ENCODE measurements at places on chromosomes 7 and 10. TPM values are rescaled to one million over a fixed set of nuclear protein-coding genes. Genes with fewer than 3 reads are reported as not detected.

The PLAC9 gene
- polyA plus RNA-seq = 30.8 TPM

The IRF5 gene
- 11.4 TPM for polyA plus RNA-seq

The OPN4 gene
- polyA plus RNA-seq = not detected

The CRHR2 gene
- not detected for polyA plus RNA-seq

The SCRN1 gene
- 62.4 TPM for polyA plus RNA-seq

The HEPACAM2 gene
- 4.5 TPM for polyA plus RNA-seq

DNA sequence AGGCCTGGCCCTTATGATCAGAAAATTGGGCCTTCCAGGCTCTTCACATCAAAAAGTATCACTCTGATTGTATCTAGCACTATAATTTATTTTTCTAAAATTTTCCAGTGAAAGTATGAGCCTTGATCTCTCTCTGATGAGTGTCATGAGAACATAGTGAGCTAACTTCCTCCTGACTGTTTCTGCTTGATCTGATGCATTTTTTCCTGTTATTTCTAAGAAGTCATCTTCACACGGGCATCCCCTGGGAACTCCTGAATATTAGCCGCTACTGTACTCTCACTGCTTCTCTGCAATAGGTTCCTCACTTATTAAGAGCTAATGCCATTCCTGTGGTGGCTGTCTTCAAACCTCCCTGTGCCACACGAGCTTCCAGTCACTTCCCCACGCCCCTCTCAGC lies 63.1 kb upstream of the ZPBP start:
- no peak for DNase-seq

GRCh38 chr7:100257017-100257416 lies 37.3 kb downstream of the PVRIG start:
- DNase-seq = no peak

DNA sequence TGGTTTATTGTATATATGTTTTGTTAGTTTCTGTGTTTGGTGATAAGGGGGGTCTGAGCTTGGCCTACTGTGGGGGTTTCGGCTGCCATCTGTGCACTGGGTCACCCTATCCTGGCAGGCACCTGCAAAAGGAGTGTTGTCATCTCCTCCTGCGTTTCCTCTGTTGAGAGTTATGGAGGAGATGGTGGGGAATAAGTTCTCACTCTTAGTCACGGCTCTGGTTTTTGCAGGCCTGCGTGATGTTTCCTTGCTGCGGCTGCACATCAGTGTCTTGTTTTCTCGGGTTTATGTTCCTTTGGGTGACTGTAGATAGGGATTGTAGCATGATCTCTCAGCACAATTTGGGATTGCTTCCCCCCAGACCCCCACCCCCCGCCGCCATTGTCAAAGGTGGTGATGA lies 36.8 kb downstream of the CCM2 start:
- DNase-seq = no peak

- no peak for DNase-seq
Observed at GRCh38 chr10:86305521-86305920, 61.1 kb downstream of the GRID1 start.

DNA sequence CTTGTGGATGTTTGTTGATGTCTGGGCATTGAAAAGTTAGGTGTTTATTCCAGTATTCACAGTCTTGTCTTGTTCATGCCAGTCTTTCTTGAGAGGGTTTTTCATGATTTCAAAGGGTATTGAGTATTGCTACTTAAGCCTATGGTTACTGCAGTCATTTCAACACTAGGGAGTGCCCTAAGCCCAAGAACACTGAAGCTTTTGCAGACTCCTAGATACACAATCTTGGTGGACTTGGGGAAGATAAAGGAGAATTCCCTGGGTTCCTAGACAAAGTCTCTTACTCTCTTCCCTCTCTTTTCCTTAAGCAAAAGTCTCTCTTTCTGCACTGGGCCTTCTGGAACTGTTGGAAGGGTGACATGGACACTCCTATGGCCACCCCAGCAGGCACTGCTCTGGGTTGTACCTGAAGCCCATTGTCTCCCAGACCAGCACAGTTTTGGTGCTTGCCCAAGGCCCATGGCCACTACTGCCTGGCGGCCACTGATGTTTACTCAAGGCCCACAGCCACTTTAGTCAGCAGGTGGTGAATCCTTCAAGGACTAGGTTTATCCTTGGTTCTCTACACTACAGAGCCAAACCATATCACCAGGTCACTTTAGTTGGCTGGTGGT lies 24.9 kb downstream of the SAMD9 start:
- DNase-seq = no peak

- DNase-seq = no peak
Observed at GRCh38 chr10:110850099-110850498, 21.6 kb upstream of the PDCD4 start.

DNA sequence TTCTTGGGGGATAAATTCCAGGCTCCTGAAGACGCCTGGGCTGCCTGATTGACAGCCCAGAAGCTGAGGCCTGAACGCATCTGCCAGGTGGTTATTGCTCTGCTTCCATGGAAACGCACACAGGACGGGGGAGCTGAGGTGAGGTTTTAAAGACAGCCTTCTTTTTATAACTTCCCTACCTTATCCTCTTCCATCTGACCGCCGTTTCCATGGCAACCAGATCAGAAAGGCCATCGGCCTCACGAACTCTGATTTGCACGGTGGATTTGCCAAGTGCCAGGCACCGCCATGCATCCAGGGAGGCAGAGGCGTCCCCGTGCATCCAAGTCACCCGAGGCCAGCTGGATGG lies 260.9 kb downstream of the ADARB2 start:
- DNase-seq = no peak

- no peak for DNase-seq
Observed at GRCh38 chr7:141562972-141563371, 11.8 kb downstream of the AGK start.

GRCh38 chr7:103879411-103879810 lies 110.0 kb downstream of the RELN start:
- no peak for DNase-seq

- DNase-seq = no peak
Observed at GRCh38 chr7:17690030-17690429, 250.3 kb downstream of the SNX13 start.

- no peak for DNase-seq
Observed at GRCh38 chr10:113825791-113826190, 28.1 kb downstream of the DCLRE1A start.

DNA sequence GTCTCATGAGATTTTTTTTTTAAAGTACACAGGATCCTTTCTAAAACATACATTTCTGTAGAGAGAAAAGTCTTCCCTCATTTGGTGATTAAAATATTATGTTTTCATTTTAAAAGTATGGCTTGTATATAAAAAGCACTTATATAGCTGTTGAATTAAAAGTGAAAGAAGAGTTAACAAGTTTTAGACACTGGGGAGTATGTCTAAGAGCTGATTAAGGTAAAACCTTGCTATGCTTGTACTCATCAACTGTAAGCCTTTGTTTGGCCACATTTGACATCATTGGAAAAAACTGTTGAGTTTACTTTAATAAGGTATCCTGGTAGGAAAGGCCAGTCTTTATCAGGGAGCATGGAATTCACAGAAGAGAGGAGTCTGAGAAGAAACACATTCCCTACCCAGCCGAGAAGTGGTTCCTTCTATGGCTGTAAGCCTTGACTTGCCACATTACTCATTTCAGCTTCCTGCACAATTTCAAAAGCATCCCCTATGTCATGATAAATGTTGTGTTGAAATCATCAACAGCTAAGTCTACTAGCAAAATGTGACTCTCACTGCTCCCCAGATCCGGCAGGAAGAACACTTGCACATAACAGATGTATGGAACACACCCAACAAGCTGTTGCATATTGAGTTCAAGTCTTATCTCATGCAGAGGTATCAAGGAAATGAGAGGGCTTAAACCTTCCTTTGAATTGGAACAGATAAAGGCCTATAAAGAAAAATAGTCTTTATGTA lies 171.8 kb upstream of the CDK1 start:
- DNase-seq = no peak

DNA sequence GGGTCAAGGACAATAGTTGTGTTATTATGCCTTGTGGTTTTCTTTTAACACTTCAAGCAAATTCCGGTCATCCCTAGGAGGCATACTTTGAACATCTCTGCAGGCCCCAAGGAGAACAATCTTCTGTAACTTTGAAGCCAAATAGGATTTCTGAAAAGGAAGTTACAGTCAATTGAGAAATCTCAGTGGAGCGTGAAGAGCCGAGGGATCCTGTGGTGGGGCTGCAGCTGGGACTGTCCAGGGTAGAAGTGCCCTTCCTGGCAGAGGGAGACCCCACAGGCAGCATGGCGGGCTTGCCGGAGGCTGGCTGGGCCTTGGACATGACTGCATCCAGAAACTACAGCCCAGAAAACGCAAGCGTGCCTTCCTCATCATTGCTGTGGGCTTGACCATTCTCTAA lies 179.7 kb downstream of the PTPN20 start:
- DNase-seq = no peak

GRCh38 chr10:80202934-80203834 lies 2.2 kb downstream of the ANXA11 start:
- DNase-seq = peak; percentile 39

- no peak for DNase-seq
Observed at GRCh38 chr7:36956814-36957213, 232.5 kb upstream of the AOAH start.

GRCh38 chr10:122186816-122187810 lies 84.0 kb upstream of the BTBD16 start:
- peak; percentile 59 for DNase-seq
